ENCODE measurements at places on chromosomes 4 and X.

DNA sequence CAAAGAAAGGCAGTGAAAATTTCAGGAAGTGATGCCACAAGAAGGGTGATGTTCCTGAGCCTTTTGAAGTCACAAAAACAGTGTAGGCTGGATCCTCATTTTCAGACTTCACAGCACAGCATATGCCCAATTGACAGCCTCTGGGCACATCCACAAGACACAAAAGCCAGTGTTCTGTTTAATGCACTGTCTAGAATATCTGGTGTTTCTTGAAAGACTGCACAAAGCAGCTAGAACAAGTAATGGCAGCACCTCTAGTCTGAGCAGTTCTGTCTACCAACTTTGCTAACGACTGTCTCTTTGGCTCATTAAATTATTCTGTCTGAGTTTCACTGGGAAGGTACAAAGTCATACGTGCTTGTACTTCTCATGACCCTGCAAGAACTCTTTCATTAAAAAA lies 417.1 kb upstream of the GALNT7 start:
- no peak for DNase-seq

DNA sequence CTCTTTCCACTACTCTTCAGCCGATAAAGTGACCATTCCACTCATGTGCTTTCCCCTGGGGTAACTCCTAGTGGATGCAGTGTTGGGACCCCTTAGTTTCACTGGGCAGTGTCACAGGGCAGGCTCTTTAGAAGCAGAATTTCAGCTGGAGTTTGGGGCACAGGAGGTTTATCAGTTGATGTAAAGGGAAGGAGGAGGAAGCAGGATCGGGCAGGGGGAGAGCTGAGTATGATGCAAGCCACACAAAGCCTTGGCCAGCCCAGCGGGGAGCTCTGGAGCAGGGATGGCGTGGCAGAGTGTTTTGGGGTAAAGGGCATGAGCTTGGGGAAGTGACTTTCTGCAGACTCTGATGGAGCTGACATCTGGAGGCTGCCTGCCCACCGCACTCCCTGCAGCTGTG lies 19.3 kb downstream of the WDR13 start:
- DNase-seq = no peak

- no peak for DNase-seq
Observed at GRCh38 chrX:38061335-38061734, 55.0 kb downstream of the SYTL5 start.

GRCh38 chr4:24321131-24321530 lies 263.2 kb downstream of the DHX15 start:
- no peak for DNase-seq

DNA sequence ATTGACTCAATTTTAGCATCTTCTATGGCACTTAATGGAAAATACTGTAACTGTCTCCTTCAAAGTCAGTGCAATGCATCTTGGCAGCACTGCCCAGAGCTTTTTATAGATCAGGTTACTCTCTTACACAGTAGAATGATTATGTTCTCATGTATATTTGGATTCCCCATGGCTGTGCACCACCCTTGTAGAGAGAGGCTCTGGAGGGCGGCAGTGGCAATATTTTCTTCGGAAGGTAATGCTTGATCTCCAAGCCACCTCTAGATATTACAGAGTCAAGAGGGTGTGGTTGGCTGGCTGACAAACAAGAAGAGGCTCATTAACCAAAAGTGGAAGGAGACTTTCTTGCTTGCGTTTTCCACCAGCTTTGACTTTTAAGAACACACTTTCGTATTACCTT lies 72.8 kb upstream of the ARSJ start:
- no peak for DNase-seq

- DNase-seq = no peak
Observed at GRCh38 chr4:26746802-26747213, 113.8 kb upstream of the STIM2 start.

DNA sequence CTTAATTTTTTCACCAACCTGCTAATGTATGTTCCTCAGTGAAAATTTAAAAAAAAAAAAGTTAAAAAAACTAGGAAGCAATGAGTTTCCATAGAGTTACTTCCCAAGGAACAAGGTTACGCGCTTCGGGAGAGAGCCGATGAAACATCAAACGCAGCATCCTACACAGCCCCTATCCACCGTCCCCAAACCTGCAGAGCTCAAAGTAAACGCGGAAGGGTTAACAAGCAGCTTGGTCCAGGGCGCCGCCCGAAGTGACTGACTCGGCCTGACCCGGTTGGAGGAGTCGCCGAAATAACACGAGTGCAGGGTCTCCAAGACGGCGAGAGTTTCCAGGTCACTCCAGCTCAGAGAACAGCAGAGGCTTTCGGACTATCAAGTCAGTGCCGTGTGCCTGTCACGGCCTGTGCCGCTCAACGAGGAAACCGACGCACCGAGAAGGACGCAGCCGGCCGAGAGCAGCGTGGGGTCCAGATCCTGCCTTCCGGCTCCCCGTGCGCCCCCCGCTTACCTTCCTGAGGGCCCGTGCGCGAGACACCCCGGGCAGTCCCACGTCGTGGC lies 512 bp downstream of the NOP14 start:
- DNase-seq = peak; percentile 42

DNA sequence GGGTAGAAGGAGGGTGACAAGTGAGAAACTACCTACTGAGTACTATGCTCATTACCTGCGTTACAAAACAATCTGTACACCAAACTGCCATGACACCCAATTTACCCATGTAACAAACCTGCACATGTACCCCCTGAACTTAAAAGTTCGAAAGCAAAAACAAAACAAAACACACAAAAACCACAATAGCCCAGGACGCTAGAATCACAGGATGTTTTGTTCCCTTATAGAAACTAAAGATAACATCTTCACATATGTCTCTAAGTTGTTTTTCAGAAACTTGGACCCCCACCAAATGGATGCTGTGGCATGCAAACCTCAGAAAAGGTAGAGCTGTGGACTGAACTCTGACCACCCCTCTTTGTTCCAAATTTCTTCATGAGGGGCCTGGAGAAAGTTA lies 25.2 kb upstream of the PNMA5 start:
- no peak for DNase-seq

DNA sequence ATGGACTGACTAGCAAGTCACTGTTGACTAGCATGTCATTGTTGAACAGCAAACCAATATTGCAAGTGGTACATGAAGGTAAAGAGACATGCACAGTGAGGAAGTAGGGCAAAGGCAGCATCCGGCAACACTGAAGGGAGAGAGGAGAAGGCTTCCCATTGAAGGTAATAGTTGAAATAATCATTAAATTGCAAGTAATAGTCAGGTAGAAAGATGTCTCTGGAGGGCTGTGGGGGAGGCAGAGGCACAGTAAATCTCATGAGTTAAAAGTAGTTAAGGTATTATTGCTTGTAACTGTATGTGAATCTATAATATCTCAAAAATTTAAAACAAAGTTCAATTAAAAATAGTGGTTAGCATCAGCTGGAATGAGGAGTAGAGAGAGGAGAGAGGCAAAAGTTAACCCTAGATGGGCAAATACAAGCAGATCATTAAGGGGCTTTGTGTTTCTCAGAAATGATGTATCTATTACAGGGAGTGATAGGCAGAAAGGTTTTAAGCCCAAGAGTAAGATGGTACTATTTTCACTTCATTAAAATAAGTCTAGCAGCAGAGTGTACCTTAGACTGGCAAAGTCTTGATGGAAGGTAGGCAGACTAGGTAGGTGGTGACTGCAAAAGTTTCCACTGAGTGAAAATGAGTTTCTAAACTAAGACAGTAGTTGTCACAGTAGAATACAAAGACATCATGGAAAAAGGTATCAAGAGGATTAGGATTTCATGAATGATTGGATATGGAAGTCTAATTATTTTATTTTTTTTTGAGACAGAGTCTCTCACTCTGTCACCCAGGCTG lies 776.6 kb downstream of the RAB28 start:
- DNase-seq = no peak

- no peak for DNase-seq
Observed at GRCh38 chr4:155624478-155624877, 42.2 kb upstream of the GUCY1A1 start.
